Effector CD4-positive, alpha-beta T cell (primary cell): ENCODE measurements at places on chromosomes 6 and 20.
A peak's percentile ranks its signal among the peaks of the same experiment; 100 is the strongest.

DNA sequence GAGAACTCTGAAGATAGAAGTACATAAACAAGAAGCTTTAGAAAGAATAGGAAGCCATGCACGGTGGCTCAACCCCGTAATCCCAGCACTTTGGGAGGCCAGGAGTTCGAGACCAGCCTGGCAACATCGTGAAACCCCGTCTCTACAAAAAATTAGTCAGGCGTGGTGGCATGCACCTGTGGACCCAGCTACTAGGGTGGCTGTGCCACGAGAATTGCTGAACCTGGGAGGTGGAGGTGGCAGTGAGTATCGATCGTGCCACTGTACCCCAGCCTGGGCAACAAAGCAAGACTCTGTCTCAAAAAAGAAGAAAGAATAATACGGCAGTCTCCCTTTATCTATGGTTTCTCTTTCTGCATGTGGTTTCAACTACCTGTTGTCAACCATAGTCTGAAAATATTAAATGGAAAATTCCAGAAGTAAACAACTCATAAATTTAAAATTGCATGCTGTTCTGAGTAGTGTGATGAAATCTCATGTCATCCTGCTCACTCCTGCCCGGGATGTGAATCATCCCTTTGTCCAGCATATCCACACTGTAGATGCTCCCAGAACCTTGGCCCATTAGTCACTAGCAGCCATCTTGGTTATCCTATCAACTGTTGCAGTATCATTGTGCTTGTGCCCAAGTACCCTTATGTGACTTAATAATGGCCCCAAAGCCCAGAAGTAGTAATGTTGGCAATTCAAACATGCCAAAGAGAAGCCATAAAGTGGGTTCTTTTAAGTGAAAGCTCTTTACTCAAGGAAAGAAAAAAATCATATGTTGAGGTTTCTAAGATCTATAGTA lies 22.1 kb downstream of the DEK start:
- DNase-seq: no peak

- no peak for DNase-seq
These were observed 293.2 kb downstream of the QKI start for GRCh38 chr6:163707387-163708355.

- no peak for DNase-seq
These were observed 297.6 kb upstream of the TCF21 start for GRCh38 chr6:133591275-133591674.

- no peak for DNase-seq
These were observed 105.5 kb downstream of the BMP7 start for GRCh38 chr20:57160985-57161384.

- peak; percentile 36 for DNase-seq
These were observed 42.0 kb upstream of the PLCG1 start for GRCh38 chr20:41095110-41095969.

DNA sequence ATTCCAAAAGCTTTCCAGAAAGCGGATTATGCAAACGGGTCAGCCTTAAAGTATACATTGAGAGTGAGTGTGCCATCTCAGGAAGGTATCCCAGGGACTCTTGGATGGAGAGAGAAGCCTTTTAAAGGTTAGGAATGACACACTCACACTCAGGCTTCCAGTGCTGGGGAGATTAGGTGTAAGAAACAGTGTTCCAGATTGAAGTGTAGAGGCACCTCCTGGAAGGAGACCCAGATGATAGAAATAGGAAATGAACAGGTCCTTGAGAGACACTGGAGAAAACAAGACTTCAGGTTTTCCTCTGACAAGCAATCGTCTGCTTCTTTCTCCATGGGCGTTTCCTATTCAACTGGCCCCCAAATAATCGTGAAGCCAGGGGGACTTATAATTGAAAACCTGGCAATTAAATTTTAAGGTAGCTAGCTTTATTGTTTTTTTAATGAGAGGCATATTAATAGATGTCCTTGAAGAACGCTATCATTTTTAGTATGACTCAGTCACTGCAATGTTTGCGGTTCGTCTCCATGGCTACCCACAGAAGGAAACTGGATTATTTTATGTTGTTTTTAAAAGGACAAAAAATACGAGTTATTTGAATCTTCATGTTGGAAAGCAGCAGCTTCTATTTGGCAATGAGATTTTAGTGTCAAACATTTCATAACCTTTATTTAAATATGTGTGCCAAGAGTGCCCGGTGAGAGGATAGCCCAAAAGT lies 85.3 kb downstream of the TRMT6 start:
- DNase-seq: peak; percentile 14

GRCh38 chr6:52516943-52517342 lies 59.9 kb downstream of the TRAM2 start:
- no peak for DNase-seq

GRCh38 chr6:118350881-118351430 lies 197.1 kb upstream of the PLN start:
- no peak for DNase-seq

- no peak for DNase-seq
These were observed 76.2 kb downstream of the ISM1 start for GRCh38 chr20:13297147-13297899.

GRCh38 chr6:69915346-69915745 lies 49.0 kb downstream of the COL19A1 start:
- DNase-seq: no peak

DNA sequence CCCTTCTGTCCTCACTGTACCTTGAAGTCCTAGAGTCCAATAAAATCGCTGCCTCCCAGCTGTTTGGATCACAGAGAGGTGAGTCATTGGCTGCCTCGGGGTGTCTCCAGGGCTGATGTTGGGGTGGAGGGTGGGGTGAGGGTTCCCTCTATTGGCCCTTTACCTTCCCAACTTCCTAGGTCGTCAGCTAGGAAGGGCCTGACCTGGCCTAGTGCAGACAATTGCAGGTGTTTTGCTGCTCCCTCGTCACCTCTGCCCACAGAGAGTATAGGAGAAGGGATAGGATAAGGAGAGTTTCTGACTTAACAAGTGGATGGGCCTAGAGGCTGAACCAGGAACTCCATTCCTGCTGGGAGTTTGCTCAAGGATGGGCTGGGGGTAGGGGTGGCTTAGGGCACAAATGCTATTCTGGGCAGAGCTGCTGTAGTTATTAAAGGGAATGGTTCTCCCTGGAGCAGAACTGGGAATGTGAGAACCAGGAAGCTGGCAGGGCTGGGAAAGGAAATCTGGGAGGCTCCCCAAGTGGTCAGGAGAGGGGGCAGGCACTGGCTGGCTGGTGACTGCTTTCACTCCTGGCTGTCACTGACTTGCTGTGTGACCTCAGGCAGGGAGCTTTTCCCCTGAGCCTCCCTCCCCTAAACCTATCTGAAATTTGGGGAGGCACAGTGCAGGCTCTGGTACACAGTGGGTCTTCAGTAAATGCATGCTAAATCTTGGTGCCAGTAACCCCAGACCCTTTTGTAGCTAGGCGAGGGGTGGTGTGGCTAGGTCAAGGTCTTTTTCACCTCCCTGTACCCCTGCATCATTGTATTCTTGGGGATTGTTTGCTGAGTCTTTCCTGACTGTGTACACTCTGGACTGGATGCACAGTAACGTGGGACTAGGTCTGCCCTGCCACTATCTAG lies 1.5 kb downstream of the TP53INP2 start:
- no peak for DNase-seq

DNA sequence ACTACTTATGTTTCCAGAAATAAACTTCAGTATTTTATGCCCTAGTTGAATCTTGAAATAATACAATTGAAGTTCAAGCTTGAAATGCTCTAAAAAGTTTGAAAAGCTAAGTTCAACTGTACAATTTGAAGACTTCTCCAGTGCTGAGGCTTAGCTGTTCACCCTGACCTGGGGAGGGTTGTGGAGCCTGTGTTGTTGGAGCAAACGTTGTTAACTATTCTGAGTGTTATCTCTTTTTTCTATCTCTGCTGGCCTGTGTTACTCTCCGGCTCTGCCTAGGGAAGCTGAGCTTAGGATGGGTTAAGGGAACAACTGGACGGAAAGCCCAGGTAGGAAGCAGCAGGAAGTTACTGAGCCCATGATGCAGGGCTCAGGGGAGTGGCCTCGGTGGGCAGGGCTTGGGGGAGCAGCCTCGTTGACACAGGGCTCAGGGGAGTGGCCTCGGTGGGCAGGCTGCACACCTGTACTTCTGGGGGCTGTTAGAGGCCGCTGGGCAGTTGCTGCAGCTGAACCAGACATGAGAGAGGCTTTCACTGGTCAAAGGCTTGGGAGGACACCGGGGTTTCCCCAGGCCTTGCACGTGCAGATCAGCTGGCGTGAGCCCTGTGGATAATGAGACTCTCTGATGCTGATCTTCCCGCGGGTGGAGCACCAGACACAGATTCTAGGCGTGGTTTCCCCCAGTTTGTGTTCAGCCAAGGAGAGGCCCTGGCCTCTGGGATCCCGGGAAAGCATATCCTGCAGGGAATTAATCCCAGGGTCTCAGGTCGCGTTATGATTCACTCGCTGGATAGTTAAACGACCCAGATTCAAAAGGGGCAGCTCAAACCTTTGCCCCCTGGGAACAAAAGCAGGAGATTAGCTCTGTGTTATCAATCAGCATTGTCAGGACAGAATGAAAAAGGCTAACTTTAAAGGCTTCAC lies 58.9 kb downstream of the ERMARD start:
- no peak for DNase-seq

- DNase-seq: no peak
These were observed 265.2 kb downstream of the TAF4 start for GRCh38 chr20:61800359-61801064.

GRCh38 chr6:135066806-135067205 lies 12.2 kb upstream of the HBS1L start:
- DNase-seq: no peak

- no peak for DNase-seq
These were observed 111.2 kb downstream of the CDK19 start for GRCh38 chr6:110703906-110704594.

GRCh38 chr6:64920257-64920656 lies 786.8 kb downstream of the EYS start:
- DNase-seq: no peak

DNA sequence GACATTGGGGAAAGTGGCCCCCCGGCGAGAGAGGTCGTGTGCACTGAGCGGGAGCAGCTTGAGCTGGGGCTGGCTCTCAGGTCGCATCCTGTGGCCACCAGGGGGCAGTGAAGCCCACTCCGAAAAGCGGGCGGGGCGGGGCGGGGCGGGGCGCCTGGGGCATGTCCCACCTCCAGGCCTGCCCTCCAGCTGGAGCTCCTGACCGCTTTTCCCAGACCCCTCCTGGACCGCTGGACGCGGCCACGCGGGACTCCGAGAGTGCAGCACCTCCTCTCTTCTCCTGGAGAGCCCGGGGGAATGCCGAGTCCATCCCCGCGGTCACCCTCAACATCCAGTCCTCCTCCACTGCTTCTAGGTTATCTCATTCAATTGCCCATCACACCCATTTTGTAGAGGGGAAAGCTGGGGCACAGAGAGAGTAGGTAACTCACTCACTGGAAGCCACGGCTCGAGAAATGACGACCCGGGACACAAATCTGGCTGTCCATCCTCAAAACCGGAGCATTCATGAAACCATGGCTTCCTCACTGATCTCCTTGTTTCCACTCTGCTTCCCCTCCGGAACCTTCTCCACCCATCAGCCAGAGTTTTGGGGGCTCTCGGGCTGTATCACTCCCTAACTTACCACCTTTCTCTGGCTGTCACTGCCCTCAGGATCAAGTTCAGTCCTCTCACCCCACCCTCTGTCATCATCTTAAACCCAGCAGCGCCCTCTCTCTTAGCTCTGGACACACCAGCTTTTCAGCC lies 24.1 kb downstream of the COX4I2 start:
- DNase-seq: peak; percentile 81

- no peak for DNase-seq
These were observed 103.0 kb upstream of the FOXQ1 start for GRCh38 chr6:1208876-1209275.

GRCh38 chr6:144898741-144899140 lies 613.6 kb downstream of the UTRN start:
- DNase-seq: no peak

- DNase-seq: no peak
These were observed 52.2 kb upstream of the PRL start for GRCh38 chr6:22349051-22349450.

DNA sequence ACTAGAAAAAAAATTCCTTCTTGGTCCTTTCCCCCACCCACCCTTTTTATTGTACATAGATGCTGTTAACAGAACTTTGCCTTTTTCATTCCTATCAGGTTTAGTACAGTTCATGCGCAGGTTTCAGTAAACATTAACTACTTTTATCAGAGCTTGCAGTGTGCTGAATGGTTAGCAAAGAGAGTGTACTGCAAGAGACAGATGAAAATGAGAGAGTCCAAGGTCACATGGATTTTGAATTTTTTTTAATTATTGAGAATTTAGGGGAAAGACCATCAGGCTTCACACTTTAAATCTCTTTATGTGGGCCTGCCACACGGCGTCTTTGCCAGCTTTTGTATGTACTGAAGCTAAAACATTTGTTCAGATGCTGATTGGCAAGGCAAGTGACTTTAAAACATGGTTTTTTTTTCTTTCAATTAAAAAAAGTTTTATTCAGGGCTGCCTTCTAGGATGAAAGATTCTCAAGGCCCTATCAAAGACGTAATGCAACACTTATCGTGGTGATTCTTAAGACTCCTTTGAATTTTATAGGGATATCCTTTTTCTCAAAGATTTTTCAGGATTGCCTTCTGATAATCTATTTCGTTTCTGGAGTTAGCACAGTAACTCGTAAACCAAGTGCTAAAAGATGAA lies 32.2 kb downstream of the RREB1 start:
- no peak for DNase-seq

DNA sequence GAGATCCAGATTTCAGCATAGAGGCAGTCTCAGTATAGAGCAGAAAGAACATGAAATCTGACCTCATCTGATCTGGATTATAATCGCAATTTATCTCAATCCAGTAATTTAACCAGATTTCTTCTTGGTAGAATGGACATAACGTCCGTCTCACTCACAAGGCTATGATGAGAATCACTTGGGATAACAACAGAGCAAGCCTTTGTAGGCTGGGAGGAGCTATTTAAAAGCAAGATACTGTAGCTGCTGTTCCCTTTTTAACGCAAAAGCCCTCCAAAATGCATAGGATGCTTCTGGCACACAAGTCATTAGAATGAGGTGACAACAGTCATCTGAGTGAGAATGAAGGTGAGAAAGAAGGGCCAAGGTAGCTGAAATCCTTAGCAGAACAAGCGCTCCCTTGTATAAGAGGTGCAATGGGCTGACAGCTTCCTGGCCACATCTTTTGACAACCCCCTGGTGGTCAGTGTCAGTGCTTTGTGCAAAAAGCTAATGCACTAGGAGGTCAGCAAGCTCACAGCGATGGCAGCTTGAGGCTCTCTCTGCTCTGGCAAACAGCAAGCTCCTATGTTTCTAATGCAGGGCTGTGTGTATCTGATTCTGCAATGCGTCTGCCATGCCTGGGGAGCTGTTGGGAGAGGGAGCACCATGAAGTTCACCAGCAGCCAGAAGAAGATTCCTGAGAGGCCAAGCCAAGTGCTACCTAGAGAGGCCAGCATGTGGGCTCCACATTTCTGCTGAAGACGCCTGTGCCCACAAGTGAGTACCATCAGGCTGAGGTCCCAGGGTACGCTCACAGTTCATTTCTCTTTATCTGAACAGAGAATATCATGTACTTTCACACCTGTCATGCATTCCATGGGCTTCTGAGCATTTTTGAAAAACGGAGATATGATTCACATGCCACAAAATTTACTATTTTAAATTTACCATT lies 16.2 kb downstream of the METTL24 start:
- DNase-seq: no peak

- no peak for DNase-seq
These were observed 27.7 kb downstream of the SRPK1 start for GRCh38 chr6:35893246-35893645.
